ENCODE measurements at places on chromosomes 2 and 18.

- no peak for DNase-seq
Observed at GRCh38 chr2:26054598-26055348, 20.9 kb downstream of the RAB10 start.

DNA sequence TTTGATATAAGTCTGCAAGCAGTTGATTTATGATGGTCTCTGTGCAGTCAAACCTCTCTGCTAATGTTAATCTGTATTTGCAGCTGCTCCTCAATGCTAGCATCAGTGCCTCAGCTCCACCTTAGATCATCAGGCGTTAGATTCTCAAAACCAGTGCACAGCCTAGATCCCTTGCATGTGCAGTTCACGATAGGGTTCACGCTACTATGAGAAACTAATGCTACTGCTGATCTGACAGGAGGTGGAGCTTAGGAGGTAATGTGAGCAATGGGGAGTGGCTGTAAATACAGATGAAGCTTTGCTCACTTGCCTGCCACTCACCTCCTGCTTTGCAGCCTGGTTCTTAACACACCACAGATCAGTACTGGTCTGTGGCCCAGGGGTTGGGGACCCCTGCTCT, 18.4 kb downstream of the RBKS start:
- DNase-seq = no peak

DNA sequence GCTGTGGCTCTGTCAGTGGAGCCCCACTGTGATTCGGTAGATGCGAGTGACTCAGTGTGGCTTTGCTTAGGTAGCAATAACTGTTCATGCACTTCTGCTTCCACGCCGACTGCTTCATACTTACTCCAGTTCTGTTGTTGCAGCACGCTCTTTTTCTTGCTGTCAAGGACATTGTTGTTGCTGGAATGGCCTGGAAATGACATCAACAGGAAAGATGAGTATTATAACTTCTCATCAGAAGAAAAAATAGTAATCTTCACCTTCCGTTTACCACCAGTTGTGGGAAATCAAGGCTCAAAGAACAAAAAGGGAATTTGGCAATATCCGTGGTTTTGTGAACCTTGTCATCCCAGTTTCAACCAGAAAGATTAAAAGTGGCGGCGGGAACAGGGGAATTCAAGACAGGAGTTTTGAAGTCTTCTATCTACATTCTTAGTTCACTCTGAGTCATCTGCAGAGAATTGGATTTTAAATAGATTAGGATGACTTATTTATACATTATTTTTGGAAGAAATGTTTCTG, 8.3 kb downstream of the TM4SF20 start:
- no peak for DNase-seq

DNA sequence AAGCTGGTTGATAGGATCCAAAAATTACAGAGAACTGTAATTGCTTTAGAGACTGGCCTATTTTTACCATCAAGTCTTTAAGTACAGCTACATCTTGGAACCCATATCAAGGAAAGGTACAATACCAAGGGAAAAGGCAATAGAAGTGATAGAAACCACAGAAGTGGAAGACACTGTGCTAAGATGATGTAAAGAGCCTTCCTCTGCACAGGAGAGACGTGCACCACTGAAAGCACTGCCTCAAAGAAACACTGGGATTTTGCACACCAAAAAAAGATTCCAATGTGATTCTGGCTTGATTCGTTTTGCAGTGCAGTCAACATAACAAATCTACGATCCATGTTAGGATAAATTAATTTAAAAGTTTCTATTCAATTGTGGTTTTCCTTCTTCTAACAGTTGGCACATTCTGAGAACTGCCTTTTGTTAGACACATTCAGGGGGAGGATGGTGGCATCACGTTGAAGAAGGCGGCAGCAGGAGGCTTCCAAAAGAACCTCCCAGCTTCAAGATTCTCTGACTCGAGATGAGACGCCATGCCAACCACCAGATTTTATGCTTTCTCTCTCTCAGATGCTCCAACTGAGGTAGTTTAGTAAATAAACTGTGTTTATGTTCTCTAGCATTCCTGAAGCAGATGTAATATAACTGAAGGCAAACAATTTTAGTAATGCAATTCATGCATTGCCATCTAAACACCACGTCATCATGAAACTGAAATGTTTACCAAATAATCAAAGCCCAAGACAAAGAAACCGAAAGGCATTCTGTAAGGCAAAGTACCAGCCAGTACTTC, 102.9 kb downstream of the BCL2 start:
- DNase-seq = no peak

DNA sequence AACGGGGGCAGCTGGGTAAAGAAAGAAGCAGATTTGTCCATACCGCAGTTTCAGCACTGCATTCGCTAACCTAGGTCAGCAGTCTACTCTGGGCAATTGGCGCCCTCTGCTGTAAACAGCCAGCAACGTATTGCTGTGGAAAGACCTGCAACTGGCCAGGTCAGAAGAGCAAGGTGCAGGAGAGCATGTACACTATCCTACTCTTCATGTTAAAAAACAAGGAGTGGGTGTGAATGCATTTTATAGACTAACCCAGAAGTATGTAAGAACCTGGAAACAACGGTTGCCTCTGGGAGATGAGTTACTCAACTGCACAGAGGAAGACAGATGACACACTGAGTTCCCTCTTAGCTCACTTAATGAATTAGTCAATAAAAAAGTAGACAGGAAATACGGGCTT, 6.2 kb downstream of the MRPS5 start:
- peak; percentile 67 for DNase-seq

- DNase-seq = no peak
Observed at GRCh38 chr2:82169379-82169778, 1864.8 kb upstream of the LRRTM1 start.

DNA sequence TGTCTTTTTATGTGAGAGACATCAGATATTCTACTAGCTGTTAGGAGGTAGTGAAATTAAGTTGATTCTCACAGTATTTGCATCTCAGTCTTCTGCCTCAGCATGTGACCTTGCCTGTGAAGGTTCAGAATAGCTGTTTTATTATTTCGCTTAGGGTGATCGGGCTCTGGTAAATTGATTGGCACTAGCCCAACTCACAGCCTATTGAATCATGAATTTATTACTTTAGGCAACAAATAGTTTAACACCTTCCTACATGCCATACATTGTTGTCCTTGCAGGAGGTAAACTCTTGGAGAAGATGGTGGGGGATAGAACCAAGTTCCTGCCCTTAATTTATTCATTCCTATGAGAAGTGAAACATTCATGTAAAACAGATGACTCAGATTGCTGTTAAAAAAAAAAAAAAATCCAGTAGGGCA, 101.9 kb downstream of the GPD2 start:
- no peak for DNase-seq

- DNase-seq = no peak
Observed at GRCh38 chr18:8139891-8140406, 469.3 kb upstream of the RAB12 start.

DNA sequence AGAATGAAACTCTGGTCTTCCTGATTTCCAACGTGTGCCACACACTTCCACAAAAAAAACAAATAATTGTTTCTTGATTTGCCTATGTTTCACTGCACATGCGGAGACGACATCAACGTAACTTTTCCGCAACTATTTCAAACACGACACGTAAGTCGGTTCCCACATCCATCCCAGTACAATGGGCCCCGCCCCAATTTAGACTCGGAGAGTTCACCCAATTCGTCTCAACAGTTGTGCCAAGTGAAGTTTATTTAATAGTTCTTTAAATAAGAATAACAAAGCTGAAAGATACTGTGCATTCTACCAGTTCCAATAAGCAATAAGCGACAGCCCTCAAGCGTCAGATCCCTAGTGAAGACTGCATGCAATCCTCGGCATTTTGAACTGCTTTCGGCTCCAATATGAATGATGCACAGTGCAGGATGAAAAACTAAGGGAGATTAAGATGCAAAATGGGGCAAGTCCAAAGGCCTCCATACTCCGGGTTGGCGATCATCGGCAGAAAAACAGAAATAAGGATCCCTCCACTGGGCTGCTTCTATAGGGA, 664 bp downstream of the CCT4 start:
- DNase-seq = no peak

DNA sequence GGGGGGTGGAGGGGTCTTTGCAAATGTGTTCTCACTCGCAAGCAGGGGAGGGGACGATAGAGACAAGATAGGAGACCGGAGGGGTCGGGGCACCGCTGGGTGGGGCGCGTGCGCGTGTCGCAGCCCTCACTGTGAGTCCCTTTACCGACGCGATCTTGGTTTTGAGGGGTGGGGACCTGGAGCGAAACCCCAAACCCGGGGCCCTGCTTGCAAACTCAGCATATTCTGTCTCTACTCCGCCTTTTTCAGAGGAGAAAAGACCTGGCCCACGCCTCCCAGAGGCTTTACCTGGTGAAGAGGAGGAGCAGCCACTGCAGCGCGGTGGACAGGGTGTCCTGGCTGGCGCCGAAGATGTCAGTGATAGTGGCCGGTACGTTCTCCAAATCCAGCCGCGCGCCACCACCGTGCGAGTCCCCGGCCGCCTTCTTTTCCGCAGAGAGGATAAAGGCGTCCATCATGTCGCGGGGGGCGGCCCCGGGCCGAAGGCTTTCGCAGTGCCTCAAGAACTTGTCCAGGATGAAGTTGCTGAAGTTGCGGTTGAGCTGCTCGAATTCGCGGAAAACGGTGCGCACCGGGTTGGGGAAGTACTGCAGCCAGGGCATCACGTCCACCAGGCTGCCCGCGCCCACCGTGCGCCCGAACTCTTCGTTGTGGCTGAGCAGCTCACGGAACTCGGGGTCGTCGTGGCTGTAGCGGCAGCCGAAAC, 1.7 kb downstream of the CYP1B1 start:
- DNase-seq = no peak

GRCh38 chr2:69667805-69668382, 24.4 kb upstream of the AAK1 start:
- DNase-seq = no peak

- no peak for DNase-seq
Observed at GRCh38 chr2:16303273-16303577, 362.4 kb downstream of the CYRIA start.

- no peak for DNase-seq
Observed at GRCh38 chr2:142670362-142670761, 207.1 kb upstream of the KYNU start.

GRCh38 chr2:200274116-200275075, 32.1 kb upstream of the SPATS2L start:
- DNase-seq = peak; percentile 76

GRCh38 chr2:217118559-217119284, 258.9 kb upstream of the TNP1 start:
- DNase-seq = no peak

DNA sequence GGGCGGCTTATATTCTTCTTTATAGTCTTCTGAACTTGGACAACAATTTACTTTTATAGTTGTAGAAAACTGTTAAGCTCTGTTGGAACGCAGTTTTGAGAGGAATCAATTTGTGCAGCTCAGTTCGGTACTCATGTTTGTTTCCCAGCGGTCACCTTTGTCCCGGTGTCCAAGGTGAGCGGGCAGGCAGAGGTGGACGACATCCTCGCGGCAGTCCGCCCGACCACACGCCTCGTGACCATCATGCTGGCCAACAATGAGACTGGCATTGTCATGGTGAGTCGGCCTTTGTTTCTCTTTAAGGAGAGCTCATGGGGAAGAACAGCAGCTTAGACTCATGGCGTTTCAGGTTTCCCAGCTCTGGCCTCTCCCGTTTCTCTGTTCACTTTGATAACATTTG, 18.6 kb upstream of the ESPNL start:
- DNase-seq = no peak

- no peak for DNase-seq
Observed at GRCh38 chr18:12246849-12247808, 7.0 kb upstream of the CIDEA start.

DNA sequence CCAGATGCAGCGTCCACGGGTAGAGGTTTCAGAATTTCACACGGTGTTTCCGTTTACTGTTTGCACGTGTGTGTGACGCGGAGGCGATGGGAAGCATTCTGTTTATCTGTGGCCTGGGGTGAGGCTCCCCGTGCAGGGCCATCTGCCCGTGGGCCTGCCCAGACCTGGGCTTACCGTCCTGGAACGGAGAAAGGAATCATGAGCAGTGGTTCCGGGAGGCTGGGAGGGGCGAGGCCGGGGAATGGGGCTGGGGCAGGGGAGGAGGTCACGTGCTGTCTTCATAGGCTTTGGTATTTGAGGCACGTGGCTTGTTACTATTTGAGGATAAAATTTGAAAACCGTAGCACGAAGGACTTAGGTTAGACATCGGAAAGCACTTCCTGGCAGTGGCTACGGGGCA, 77.9 kb downstream of the RTP5 start:
- no peak for DNase-seq

DNA sequence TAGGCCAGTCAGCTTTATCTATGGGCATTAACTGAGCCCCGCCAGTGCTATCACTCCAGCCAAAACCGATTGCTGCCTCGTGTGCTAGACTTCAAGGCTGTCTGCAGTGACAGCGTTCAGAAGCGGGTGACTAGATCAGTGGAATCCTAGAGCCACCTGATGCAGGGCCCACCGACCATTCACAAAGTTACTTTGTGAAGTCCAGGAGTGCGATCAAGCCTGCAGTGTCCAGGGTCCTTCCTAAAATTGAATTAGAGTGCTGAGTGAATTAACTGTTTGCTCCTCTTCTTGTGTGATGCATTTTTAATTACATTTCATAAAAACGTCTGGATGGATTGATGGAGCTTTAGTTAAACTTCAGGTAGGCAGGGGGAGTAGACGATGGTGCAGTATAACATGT, 13.9 kb downstream of the PCARE start:
- DNase-seq = no peak

- DNase-seq = no peak
Observed at GRCh38 chr18:68764016-68764415, 33.9 kb upstream of the CCDC102B start.

DNA sequence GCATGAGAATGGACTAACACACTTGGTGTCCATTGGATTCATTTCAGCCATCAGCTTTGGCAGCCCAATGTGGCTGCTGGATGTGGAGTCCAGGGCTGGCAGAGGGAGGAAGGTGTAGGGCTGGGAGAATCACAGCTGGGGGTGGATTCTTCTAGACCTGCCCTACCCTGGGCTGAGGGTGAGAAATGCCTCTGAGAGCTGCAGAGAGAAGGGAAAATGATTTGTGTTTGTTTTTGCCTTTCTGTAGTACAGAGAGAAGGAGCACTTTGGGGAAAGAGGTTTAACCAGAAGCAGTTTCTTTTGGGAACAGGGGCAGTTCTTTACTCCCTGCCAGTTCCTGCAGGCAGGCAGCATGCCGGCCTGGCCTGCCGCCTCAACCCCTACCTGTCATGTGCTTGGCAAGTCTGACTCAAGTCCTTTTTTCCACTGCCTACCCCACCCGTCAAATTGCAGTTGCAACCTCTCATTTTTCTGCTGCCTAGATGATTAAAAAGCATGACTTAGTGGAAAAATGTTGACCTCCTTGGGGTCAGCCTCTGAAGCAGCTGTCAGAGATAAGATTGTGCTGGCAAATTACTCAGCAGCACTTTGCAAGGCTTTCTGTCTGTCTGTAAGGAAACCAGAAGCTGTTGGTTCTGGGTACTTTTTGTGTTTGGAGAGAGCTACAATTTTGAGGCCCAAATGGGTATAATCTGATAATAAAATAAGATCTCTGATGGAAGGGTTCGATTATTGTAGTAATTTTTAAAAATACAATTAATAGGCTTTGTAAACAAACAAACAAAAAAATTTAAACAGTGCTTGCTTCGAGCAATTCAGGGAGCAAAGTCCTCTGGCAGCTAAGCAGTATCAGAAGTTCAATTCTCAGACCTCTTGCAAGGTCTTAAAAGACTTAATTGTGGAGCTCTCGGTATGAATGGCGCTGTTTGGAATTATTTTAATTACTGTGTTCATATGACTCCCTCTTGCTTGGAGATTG, 21.7 kb downstream of the LBH start:
- no peak for DNase-seq

- no peak for DNase-seq
Observed at GRCh38 chr2:200417366-200417765, 92.5 kb downstream of the KCTD18 start.
